Stimulated activated CD4-positive, alpha-beta T cell treated with anti-CD3 and anti-CD28 coated beads, Interleukin-1b, Interleukin-23, amount 100 ng/mL, for 48 hours (primary cell): ENCODE measurements at places on chromosomes 6 and 20.

DNA sequence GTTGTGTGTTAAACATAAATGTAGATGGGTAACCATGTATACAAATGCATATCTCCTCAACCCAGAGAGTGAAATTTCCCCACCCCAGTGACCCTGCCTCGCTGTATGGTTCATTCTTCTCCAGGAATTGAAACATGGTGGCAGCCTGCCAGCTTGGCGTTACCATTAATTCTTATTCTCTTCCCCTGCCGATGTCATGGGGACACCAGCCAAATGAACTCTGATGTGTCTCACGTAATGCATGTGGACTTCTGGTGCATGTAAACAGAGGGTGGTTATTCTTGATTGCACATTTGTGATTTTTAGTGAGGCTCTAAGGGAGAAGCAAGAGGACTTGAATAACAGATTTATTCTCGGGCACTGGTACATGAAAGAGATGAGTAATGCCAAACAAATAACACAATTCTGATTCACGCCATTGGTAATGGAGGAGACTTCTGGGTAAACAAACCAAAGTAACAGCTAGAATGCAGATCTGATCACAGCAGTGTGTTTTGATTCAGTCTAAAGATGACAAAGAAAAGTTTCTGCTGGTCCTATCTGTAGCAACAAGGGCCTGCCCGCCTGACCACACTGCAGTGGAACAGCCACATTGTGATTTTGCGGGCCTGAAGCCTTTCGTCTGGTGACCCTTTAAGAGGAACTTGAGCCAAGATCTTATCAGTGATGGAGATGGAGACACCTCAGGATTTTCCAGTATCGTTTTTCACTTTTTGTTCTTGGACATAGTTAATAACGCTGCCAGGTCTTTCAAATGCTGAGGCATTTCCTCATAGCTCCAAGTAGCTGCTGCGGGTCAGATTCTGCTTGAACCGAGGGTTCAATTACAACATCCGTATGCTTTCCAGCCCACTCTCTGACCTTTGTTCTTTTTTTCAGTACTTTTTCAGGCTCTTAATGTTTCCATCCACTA is 171.8 kb upstream of the AKAP12 start:
- DNase-seq, result no peak

DNA sequence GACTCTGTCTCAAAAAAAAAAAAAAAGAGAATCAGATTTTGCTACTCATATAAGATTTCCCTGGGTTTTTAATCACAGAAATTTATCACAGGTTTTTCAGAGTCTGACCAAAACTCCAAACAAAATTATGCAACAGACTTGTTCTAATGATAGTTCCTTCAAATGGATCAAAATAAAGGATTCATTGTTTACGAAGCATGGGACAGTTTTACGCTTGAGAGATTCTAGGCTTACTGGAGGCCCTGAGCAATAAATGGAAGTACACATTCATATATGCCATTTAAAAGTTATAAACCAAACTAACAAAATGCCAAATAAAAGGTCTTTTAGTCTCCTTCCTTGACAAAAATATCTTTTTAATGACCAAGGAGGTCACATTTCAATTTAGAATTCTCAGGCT is 245.1 kb upstream of the KCNQ5 start:
- no peak for DNase-seq

GRCh38 chr6:155100087-155100486 is 105.0 kb downstream of the TIAM2 start:
- no peak for DNase-seq

GRCh38 chr6:90040931-90041330 is 146.7 kb downstream of the GJA10 start:
- no peak for DNase-seq
